RWPE1 (cell line): ENCODE measurements at places on chromosomes 12 and 14.

DNA sequence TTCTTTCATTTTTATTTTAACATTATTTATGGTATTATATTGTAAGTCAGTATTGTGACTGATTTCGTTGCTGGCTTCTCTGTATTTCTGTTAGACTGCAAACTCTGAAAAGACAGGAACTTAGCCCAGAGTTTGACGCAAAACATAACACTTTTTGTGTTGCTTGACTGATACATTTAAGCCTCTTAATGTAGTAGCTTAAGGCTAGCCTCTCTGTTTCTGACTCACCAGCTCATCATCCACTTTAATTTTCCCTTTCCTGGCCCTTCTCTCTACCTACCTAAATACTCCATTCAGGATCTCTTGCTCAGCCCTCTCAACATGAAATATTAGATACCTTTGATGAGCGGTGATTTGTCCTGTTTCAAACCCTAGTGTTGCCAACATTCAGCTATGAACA, 420.6 kb downstream of the LRFN5 start:
- DNase-seq = no peak

- DNase-seq = no peak
These were observed 6.1 kb upstream of the BDKRB2 start for GRCh38 chr14:96198430-96199130.

DNA sequence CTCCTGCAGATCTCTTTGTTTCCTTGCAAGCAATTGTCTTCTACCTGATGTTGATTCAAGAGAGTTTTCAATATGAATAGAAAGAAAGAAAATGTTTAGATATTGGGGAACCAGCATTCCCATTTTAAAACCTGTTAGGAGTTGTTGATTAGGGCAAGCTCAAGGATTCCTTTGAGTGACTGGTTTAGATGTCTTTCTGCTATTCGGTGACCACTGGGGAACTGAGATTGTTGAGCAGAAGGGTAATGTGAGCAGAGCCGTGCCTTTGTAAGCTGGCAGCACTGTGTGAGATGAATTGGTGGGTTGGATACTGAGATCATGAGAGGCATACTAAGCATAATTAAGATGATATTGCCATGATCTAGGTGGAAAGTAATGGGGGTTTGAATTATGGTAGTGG, 39.1 kb upstream of the PAPLN start:
- DNase-seq = no peak

DNA sequence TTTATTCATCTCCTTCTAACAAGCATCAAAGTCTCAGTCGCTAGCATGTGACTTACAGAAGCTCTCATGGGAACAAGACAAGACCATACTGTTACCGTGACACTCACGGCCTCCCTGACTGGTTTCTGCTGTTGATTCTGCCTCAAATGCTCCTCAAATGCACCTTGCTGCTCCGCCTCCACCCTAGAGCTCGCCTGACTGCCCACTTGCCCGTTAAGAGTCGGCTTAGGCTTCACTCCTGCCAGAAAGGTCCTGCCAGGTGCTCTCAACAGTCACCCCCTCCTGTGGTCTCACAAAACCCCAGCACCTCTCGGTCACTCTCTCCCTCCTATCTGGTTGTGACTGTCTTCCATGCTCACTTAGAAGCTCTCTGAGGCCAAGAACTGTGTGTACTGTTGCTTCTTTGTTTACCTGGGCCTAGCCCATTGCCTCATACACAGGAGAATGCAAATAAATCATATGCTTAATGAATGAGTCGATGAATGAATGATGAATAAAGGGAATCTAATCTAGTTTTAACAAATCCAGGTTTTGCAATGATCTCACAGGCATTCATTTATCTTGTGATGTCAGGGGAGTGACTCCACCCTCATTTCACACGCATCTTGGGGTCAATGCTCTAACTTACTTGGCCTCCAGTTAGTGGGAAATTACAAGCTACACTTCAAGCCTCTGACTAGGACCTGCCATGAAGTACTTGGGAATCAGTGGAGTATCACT, 41.3 kb downstream of the SSH1 start:
- no peak for DNase-seq

GRCh38 chr14:23055147-23055550, 2.2 kb downstream of the CDH24 start:
- no peak for DNase-seq

GRCh38 chr14:87581298-87581697, 411.7 kb downstream of the GALC start:
- DNase-seq = no peak

GRCh38 chr14:89912221-89912620, 42.3 kb downstream of the EFCAB11 start:
- DNase-seq = no peak

- no peak for DNase-seq
These were observed 77.7 kb downstream of the PTPN11 start for GRCh38 chr12:112496496-112496895.

- no peak for DNase-seq
These were observed 56.4 kb upstream of the RERGL start for GRCh38 chr12:18146363-18146762.

- no peak for DNase-seq
These were observed 33.3 kb downstream of the TULP3 start for GRCh38 chr12:2924019-2924418.

- no peak for DNase-seq
These were observed 158.1 kb upstream of the FOXG1 start for GRCh38 chr14:28608443-28608842.

DNA sequence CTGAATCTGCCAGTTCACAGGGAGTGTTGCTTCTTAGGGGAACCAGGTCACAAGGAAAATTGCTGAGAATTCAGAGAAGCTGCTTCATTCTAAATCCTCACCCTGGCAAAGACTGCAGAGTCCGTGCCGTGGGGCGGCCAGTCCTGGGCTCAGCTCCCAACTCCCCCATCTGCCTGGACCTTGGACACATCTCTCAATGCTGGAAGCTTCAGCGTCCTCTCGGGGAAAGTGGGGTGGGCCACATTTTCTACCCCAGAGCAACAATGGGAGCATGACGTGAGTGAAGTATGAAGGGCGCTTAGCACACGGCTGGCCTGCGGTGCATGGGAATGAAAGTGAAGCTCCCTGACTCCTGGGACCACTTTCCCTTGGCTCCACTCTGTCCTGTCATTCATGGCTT, 31.2 kb downstream of the HVCN1 start:
- DNase-seq = no peak
